ENCODE measurements at places on chromosomes 12 and 14.

- DNase-seq = no peak
These were observed 72.3 kb downstream of the LRIG3 start for GRCh38 chr12:58847901-58848600.

DNA sequence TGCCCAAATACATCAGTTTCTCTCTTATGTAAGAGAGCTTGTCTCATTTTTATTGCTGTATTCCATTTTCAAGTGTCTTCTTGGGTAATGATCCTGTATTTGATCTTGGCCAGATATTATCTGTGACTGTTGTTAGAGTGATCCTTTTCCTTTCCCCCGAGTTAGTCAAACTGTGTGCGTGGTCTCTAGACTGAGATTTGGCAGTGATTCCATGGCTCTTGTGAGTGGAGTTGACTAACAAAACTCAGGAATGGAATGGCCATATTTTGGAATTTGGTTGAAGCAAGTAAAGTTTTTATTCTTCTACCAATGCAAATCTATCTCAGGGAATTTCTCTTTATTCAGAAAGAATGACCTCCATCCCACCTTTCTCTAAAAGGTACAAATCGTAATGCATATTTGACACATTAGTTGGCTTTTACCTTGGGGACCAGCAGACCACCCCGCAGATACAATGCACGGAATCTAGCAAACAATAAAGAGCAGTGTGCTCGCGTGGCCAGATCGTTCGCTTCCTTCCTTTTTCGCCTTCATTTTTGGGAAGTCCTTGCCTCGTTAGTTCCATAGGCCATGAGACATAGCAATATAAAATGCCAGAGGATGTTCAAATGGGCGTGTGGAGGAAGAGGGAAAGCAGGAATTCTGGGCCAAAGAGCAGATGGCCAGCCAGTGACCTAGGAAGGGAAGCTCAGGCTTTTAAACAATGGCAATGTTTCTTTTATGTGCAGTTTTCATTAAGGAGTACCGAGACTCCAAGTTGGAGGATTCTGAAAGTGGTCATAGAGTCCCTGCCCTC is 24.4 kb downstream of the ETV6 start:
- no peak for DNase-seq

DNA sequence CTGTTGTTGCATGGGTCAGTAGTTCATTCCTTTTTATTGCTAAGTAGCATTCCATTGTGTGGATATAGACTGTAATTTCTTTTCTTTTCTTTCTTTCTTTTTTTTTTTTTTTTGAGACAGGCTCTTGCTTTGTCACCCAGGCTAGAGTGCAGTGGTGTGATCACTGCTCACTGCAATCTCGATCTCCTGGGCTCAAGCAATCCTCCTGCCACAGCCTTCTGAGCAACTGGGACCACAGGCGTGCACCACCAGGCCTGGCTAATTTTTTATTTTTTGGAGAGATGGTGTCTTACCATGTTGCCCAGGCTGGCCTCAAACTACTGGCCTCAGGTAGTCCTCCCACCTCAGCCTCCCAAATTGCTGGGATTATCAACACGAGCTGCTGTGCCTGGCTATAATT is 5.2 kb downstream of the ATP6V0A2 start:
- no peak for DNase-seq

GRCh38 chr14:99788713-99789112 is 4.5 kb upstream of the EML1 start:
- DNase-seq = no peak

DNA sequence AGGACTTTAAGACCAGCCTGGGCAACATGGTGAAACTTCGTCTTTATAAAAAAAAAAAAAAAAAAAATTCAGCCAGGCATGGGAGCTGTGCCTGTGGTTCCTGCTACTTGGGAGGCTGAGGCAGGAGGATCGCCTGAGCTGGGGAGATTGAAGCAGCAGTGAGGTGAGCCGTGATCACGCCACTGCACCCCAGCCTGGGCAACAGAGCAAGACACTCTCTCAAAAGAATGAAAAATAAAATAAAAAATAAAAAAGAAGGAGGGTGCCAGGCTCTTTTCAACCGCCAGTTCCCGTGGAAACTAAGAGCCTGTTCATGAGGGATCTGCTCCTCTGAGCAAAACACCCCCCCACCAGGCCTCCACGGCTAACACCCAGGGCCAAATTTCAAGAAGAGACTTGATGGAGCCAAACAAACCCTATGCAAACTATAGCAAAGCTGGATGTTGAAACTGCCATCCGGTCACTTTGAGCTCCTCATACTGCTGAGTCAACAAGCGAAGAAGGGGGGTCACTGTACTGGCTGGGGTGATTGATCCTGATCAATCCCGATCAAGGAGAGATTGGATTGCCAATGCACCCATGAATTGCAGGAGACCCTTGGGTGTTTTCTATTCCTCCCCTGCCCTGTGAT is 23.4 kb downstream of the DLK1 start:
- DNase-seq = no peak

GRCh38 chr12:1044696-1045095 is 53.7 kb downstream of the ERC1 start:
- DNase-seq = no peak

DNA sequence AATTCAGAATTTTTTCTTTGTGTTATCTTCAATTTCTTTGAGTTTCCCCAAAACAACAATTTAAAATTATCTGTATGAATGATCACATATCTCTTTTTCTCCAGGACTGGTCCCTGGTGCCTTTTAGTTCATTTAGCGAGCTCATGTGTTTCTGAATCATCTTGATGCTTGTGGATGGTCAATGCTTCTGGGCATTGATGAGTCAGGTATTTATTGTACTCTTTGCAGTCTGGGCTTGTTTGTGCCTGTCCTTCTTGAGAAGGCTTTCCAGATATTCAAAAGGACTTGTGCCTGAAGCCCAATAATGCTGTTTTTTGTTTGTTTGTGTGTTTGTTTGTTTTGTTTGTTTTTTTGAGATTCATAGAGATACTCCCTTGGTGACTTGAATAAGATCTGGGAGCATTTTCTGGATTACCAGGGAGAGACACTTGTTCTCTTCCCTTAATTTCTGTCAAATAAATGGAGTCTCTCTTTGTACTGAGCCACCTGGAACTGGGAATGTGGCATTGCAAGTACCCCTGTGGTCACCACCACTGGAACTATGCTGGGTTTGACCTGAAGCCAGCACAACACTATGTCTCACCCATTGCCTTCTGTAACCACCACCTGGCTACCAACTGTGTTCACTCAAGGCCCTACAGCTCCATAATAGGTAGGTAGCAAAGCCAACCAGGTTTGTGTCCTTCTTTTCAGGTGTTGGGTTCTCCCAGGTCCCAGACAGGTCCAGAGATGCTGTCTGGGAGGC is 56.3 kb downstream of the SLC6A15 start:
- peak; percentile 26 for DNase-seq

DNA sequence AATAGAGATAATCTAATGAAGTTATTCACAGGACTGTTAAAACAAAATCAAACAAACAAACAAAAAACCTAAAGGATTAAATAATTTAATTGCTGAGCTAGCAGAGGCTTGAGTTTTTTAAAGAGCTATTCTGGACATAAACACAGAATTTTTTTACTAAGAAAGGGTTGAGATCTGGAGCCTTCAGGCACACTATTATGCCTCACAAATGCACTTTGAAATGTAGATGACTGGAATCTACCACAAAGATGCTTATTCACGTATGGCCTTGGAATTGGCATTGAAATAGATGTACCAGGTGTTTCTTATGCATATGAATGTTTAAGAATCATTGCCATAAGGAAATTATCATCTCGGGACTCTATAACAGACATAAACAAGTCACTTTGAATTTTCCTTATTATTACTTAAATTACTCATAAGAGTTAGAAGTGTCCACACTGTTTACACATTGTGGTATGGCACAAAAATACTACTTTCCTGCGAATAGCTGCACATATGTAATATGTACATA is 21.6 kb downstream of the PUS7L start:
- DNase-seq = no peak

DNA sequence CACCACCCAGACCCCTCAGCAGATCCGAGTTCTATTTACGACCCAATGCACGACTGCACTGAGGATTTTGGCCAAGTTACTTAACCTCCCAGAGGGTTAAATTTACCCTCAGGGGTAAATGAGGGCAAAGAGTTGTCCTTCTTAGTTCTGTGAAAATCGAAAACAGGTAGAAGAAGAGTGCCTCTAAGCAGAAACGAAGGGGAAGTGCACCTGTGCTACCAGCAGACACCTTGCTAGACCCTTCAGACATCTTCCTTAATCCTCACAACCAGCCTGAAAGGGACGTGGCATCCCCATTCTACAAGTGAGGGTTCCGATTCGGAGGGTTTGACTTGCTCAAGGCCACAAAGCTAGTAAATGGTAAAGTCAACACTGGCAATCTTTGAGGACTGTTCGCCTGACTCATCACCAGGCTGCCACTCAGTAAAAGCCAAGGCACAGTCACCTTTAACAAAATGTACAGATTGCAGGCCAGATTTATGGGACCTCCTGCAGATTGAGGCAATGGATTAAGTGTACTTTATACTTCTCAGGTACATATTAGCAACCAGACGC is 1.6 kb downstream of the GSG1 start:
- no peak for DNase-seq

DNA sequence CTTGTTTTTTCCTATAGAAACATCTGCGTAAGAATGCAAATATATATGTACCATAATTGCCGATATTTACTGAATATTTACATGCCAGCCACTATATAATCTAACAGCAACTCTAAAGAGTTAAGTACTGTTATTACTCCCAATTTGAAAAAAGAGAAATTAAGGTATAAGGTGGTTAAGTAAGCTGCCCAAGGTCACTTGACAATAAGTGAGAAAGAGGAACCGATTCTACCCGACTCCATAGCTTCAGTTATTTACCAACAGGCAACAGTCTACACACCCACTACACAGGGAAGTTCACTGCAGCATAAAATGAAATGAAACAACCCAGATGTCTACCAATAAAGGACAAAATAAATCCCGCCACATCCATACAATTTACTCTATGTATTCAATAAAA is 1.1 kb downstream of the MIS18BP1 start:
- DNase-seq = no peak

DNA sequence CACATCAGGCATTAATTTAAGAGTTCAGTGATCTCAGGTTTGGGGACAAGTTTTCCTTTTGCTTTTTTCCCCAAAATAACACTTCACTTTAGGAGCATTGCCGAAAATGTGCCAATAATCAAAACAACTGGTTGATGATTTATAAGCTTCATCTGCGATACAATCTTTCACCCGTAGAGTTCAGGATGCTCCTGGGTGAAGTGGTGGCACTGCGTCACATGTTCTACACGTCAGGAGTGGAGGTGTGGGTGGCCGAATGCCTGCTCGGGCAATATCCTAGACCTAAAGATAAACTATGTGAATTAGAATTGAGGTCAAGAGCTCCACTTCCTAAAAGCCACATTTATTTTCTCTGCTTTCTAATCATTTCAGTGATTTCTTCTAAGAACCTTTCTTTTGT is 70.9 kb upstream of the DICER1 start:
- no peak for DNase-seq

DNA sequence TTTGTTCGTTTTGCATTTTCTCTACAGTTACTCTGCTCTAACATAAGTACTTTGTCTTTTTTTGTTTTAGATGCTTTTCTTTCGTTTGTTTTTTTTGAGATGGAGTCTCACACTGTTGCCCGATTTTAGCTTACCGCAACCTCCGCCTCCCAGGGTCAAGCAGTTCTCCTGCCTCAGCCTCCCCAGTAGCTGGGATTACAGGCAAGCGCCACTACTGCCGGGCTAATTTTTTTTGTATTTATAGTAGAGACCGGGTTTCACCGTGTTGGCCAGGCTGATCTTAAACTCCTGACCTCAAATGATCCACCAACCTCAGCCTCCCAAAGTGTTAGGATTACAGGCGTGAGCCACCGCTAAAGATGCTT is 2.7 kb downstream of the DIP2B start:
- DNase-seq = no peak
